Daoy (cell line): ENCODE measurements at places on chromosomes 12 and 14.

DNA sequence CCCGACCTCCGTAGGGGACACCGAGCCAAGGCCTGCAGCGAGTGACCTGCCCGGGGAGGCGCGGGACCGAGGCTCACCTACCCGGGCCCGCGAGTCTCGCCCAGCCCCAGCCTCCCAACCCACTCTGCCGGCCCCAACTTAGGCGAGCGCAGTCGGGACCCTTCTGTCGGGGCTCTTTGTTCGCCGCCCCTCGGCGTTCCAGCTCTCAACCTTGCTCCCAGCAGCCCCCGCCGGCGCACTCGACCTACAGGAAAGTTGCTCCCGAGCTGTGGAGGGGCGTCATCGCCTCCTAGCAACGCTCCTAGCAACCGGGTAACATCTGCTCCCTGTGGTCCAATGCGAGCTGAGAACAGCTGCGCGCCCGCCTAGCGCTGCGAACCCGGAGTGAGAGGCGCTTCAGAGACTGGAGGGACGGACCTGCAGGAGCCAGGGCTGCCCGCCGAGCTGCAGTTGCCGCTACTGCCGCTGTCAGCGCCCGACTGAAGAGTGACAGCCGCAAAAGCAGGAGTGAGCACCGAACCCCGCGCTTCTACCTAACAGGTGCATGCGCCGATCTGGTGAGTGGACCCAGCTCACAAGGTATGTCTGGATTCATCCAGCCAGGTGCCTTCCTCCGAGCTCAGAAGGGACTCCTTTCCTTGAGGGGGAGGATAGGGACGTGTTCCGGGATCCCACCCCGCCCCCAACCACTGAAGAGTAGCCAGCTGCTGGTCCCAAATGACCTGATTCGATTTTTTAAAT, 355.0 kb downstream of the SNAPC1 start:
- peak; percentile 87 for DNase-seq

DNA sequence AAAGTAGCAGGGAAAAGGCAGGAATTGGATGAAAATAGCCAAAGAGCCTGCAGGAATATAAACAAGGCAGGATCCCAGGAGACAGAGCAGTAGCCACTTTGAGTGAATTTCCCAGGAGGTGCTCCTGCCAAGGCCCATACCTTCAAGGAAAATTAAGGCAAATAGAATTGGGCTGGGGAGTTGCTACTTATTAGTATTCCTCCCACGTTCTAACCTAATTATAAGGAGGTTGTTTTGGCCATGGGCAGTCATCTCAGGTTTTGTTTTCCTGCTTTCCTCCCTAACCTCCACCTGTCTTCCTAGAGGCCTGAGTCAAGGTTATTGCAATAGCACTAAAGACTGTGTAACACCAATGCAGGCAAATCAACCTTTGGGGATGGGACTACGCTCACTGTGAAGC, 73.1 kb downstream of the DAD1 start:
- no peak for DNase-seq

- no peak for DNase-seq
These were observed 149.3 kb upstream of the BMP4 start for GRCh38 chr14:54105898-54106297.

DNA sequence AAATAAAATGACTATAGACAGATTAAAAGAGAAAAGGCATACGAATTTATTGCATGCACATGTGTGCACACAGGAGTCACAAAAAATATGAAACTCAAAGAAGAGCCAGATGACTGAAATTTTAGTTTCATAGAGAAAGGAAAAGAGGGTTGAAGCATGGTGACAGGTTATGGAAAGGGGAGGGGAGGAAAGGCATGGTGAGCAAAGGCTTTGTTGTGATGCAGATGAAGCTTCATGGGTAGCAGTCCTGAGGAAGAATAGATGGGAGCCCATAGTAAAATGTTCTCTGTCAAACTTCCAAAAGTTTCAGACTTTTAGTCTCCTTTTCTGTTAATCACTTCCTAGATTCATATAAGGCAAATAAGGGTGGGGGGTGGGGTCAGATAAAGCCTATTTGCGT, 612.7 kb upstream of the ATP2B1 start:
- no peak for DNase-seq

- DNase-seq: no peak
These were observed 136.8 kb downstream of the SYT1 start for GRCh38 chr12:79001404-79001803.

- no peak for DNase-seq
These were observed 120.7 kb upstream of the MYL2 start for GRCh38 chr12:111041091-111041490.
